Mononuclear cell (primary cell): ENCODE measurements at places on chromosomes 1 and 21. TPM values are rescaled to one million over a fixed set of nuclear protein-coding genes. Genes with fewer than 3 reads are reported as not detected.

Gene RYR2
- total RNA-seq = 0.21 TPM

Gene GNAT2
- total RNA-seq = not detected

Gene TMPRSS3
- total RNA-seq = 0.42 TPM

Gene SYT14
- under 0.01 TPM for total RNA-seq

Gene RRP1B
- 14.0 TPM for total RNA-seq

Gene TRIM17
- total RNA-seq = 0.42 TPM

Gene TSPEAR
- total RNA-seq = not detected

Gene TTC22
- 1.9 TPM for total RNA-seq

Gene IL20
- total RNA-seq = not detected

Gene CELA2B
- total RNA-seq = not detected

Gene FAM163A
- 0.21 TPM for total RNA-seq

Gene MFSD2A
- 8.4 TPM for total RNA-seq

Gene TEDDM1
- total RNA-seq = not detected

Gene SORT1
- total RNA-seq = 9.3 TPM

Gene CSF3R
- total RNA-seq = 153 TPM

Gene SMPDL3B
- 0.10 TPM for total RNA-seq

Gene SERTAD4
- total RNA-seq = under 0.01 TPM

Gene CD1B
- total RNA-seq = 0.52 TPM

Gene PLA2G4A
- 2.2 TPM for total RNA-seq

Gene RIIAD1
- total RNA-seq = not detected

Gene SLC9C2
- not detected for total RNA-seq

Gene S100A1
- total RNA-seq = not detected

Gene TFF3
- not detected for total RNA-seq

Gene SMIM1
- total RNA-seq = 0.73 TPM

Gene CTNNBIP1
- total RNA-seq = 13.6 TPM

Gene AQP10
- total RNA-seq = 4.1 TPM

Gene MAEL
- not detected for total RNA-seq

Gene FAM177B
- total RNA-seq = 0.63 TPM

Gene LAX1
- total RNA-seq = 11.9 TPM

Gene KCNK2
- total RNA-seq = 0.10 TPM

Gene MCOLN2
- total RNA-seq = 14.1 TPM

Gene EDN2
- total RNA-seq = not detected

Gene PGLYRP3
- total RNA-seq = not detected

Gene CYP4B1
- not detected for total RNA-seq

Gene PSMD4
- 74.3 TPM for total RNA-seq

Gene GPR157
- total RNA-seq = 2.0 TPM

Gene TRIM67
- under 0.01 TPM for total RNA-seq

Gene SHISAL2A
- total RNA-seq = 13.1 TPM

Gene FCRL4
- not detected for total RNA-seq

Gene CRNN
- total RNA-seq = not detected
